ENCODE measurements at places on chromosomes 2 and 18.

DNA sequence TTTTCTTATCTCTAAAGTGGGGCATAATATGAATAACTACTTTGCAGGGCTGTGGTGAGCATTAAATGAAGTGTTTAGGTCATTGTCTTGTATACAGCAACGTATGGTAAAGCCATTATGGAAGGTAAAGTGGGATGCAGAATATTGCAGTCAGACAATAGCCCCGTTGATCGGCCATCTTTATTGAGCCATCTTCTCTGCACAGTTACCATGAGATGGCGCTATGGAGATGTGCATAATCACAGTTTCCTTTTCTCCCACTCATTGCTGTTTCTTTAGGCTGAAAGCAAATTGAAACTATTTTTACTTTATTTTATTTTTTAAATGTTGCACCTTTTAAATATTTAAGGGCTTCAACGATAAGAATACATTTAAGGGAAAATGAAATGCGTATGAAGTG lies 108.9 kb downstream of the THSD7B start:
- no peak for DNase-seq

GRCh38 chr2:207993151-207993763 lies 32.1 kb downstream of the PLEKHM3 start:
- DNase-seq: no peak

DNA sequence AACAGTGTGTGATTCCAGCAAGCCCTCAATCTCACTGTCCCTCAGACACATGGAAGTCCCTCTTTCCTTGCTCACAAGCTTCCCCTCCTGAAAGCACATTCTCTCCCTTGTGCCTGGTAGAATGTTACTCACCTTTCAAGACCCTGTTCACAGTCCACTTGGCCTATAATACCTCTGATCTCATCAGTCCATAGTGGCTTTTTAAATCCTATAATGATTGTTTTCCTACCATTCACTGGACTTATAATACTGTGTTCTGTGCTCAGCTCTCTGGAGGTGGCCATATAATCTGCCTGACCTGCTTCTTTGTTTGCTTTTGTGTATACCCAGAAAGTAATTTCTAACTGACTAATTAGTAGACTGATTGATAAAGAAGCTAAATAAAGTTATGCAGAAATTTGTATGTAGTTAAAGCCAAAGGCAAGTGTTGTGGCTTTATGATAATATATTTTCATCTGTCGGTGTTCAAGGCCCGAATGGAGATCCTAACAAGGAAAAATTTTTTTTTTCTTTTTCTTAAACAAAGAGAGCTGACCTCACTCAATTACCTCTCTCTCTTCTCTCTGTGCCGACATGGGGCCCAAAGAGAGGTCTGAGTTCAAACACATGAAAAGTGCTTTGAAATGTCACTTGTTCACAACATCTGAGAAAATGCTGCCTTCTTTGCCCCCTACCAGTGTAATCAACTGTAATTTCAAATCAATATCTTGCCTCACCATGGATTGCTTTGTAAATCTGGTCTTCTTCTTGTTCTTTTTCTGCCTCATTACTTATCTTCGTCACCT lies 1033.0 kb upstream of the PIK3C3 start:
- no peak for DNase-seq

- DNase-seq: no peak
Measured at GRCh38 chr18:62332431-62332830, 7.3 kb downstream of the TNFRSF11A start.

DNA sequence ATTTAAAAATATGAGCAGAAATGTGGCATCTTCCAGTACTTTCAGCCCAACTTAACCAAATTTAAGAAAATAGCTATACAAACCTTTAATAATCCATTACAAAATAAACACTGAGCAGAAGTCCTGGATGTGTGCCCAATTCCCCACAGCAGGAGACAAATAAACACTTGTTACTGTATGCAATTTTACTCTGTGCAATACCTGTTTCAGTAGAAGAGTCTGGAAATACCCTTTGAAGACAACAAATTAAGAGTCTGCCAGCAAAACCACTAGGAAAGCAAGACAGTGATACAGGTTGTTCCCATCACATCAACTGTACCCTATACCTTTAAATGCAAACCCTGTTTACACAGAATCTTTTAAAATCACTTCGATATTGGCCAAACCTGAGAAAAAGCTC lies 41.4 kb upstream of the RNU4ATAC start:
- no peak for DNase-seq

GRCh38 chr2:28298406-28298805 lies 94.3 kb upstream of the FOSL2 start:
- no peak for DNase-seq

DNA sequence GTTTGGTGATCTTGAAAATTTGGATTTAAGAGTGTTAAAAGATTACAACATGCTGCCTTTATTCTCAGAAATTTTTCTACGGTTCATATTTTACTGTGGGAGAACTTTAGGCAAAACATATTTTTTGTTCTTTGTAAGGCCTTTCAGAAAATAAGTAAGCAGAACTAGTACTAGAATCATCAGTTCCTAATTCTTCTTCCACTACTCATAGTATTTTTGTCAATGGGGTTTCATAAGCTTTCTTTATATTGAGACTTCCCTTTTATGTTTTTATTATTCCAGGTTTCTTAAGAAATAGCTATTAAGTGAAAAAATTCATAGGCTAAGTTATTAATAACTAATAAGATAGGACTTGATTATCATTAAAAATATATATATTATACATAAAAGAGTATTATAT lies 12.4 kb downstream of the UGGT1 start:
- DNase-seq: no peak

- no peak for DNase-seq
Measured at GRCh38 chr2:10410001-10410822, 37.9 kb downstream of the ODC1 start.
